ENCODE measurements at places on chromosomes 6 and 20.
A peak's percentile ranks its signal among the peaks of the same experiment; 100 is the strongest.

GRCh38 chr6:141347086-141347485, 785.6 kb upstream of the GJE1 start:
- no peak for DNase-seq

- DNase-seq: no peak
Observed at GRCh38 chr6:92169506-92169905, 1249.9 kb downstream of the EPHA7 start.

DNA sequence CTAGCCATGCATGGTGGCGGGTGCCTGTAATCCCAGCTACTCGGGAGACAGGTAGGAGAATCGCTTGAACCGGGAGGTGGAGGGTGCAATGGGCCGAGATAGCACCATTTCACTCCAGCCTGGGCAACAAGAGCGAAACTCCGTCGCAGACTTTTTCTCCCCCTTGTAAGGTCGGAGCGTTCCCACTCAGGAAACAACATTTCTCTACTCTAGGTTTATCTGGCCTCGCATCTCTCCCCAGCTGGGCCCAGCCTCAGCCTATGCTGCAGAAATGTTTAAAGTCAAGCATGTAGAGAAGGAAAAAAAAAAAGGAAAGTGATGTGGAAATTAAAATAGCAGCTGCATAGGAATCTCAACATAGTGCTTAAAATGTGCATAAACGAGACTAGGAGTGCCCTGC, 172.3 kb downstream of the TRIM27 start:
- DNase-seq: no peak

- DNase-seq: no peak
Observed at GRCh38 chr6:139486476-139486799, 112.0 kb upstream of the CITED2 start.

DNA sequence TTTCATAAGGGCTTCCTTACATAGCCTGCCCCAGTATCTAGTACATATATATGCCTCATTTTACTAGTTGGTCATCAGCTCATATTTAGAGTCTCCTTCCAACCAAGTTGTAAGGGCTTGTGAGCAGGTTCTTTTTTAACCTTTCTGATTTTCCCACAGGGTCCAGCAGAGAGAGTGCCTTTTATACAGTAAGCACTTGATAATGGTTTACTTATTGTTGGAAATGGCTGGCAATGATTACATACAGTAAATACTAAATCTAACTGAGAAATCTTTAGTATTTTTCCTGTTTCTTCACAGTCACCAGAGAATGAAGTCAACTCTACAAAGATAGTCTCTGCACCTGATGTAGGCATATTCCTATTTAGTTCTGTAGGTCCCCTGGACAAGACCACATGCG, 135.1 kb upstream of the B3GAT2 start:
- DNase-seq: no peak

DNA sequence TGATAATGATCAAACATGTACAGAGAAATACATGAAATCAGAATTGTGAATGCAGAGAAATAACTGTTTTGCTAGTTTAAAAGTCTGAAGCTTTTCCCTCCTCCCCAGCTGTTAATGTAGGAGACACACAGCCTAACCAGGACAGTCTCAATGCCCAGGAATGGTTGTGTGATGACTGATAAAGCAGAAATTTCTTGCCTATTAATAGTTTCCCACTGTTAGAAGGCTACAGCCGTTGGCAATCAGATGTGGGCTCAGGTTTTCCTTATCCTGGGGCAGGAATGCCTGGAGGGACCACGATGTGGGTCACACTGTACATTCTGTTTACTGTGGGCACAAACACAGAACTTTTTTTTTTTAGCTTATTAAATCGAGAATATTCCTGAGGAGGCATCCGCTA, 1.9 kb downstream of the PPP1R3D start:
- peak; percentile 79 for DNase-seq

GRCh38 chr6:127737768-127738167, 160.8 kb downstream of the C6orf58 start:
- peak; percentile 11 for DNase-seq

DNA sequence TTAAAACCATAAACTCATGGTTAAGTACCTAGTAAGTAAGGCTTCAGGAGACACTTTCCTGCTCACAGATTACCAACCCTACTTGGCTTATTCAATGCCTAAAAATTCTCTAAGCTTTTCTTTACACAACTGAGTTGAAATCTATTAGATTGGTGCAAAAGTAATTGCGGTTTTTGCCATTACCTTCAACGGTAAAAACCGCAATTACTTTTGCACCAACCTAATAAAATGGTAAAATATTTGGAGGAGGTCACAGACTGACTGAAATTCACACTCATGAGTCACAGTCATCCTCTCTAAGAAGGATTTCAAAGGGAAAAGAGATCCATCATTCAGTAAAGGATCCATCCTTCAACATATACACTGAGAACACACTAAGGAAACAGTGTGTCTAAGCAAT, 25.9 kb downstream of the PKHD1 start:
- no peak for DNase-seq

GRCh38 chr6:154156135-154156896, 117.3 kb downstream of the OPRM1 start:
- peak; percentile 30 for DNase-seq

GRCh38 chr20:56322681-56323080, 36.1 kb upstream of the FAM210B start:
- no peak for DNase-seq

- no peak for DNase-seq
Observed at GRCh38 chr20:35174458-35175216, 2.8 kb downstream of the PROCR start.

- no peak for DNase-seq
Observed at GRCh38 chr6:16966791-16967469, 134.9 kb upstream of the STMND1 start.

DNA sequence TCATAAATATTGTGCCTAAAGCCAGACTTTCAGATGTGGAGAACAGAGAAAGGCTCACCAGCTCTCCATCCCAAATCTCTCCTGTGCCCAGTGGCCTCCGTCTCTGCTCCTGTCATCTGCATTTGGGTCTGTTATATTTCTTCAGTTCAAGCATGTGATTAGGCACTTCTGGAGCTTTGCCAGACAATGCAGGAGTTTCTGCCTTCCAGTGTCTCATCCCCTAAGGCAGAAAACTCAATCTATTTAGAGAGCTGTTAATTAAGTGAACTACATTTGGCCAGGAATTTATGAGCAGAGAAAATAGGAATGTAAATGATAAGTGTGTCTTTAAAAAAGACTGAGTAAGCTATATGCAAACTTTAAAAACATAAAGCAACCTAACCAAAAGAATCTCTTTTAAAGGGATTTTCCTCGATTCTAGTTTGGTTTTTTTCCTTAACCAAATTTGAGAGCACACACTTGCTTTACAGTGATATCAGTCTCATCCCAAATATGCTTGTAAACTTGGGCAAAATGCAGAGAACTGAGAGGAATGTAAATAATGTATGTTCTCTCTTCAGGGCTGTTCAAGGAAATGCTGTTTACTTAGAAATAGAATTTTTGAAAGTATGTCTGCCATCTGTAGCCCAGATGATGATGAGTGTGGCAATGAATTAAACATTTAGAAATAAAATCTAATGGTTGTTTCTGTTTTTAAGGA, 113.9 kb downstream of the ELOVL4 start:
- peak; percentile 35 for DNase-seq

- no peak for DNase-seq
Observed at GRCh38 chr6:13681305-13682061, 30.2 kb downstream of the RANBP9 start.

DNA sequence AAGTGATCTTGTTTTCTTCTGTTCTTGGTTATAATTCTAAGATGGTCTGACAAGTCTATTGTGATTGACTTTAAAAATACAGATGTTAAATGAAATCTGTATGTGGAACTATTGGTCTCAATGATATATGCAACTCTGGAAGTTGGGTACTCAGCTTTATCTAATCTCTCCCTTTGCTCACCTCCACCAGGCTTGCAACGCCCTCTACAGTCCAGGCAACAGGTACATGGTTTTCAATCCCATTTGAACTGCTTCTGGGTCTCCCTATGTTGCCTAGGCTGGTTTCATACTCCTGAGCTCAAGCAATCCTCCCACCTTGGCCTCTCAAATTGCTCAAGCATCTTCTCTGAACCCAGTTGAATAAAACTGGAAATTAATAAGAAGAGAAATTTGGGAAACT, 25.6 kb upstream of the HLA-DQB1 start:
- DNase-seq: no peak

DNA sequence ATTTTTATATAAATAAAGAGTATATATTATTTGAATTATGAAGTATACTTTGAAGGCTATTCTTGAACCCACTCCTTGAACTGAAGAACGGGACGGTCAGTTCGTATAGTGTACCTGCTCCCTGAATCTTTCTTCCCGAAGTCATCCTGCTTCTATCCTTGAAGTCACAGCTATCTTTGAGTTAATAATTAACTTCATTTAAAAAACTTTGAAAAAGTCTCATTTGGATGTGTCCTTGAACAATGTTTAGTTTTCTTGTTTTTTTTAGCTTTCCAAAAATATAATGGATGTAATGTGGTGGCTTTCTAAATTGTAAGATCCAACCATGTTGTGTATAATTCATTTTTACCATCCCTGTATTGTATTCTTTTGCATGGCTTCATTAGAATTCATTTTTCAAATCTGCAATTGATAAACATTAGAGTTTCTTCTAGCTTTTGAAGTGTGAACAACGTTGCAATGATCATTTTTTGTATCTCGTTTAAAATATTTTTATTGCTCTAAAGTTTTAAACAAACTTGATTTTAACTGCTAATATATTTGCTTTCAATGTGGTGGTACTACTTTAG, 94.4 kb downstream of the NCOA3 start:
- DNase-seq: no peak

DNA sequence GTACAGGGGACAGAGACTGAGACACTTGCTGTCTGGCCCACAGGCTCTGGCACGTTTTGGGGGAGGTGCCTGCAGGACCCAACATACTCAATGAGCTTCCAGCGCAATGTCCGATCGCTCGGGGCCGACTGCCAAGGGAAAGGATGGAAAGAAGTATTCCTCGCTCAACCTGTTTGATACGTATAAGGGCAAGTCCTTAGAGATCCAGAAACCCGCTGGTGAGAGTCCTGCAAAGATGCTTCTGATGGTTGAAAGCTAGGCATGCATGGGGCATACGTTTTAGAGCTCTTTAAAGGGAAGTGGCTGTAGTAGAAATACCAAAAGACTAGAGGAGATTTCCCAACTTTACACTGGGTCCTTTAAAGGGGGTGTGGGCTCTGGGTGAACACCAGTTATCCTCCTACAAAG, 2.2 kb downstream of the PRRC2A start:
- DNase-seq: no peak

DNA sequence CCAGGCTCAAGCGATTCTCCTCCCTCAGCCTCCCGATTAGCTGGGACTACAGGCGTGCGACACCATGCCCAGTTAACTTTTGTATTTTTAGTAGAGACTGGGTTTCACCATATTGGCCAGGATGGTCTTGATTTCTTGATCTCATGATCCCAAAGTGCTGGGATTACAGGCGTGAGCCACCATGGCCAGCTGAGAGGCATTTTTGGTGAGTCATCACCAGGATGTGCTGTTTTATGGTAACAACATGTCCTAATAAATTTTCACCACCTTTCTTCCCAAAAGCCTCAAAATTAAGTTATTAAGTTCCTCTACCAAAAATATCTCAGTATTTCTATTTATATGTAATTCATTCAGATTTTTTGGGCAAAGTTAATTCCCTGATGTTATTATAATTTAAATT, 53.5 kb downstream of the COL21A1 start:
- peak; percentile 42 for DNase-seq

- no peak for DNase-seq
Observed at GRCh38 chr20:47748823-47749222, 36.5 kb downstream of the SULF2 start.

GRCh38 chr6:12899046-12899833, 182.7 kb downstream of the PHACTR1 start:
- no peak for DNase-seq

GRCh38 chr6:32153564-32154513, at the start of gene PPT2:
Gene PPT2 (plus strand): TSS chr6:32154141. CDS start chr6:32154595, 454 bp downstream.
- peak; percentile 93 for DNase-seq

GRCh38 chr20:63537525-63538203, 488 bp upstream of the PTK6 start:
- DNase-seq: peak; percentile 73

DNA sequence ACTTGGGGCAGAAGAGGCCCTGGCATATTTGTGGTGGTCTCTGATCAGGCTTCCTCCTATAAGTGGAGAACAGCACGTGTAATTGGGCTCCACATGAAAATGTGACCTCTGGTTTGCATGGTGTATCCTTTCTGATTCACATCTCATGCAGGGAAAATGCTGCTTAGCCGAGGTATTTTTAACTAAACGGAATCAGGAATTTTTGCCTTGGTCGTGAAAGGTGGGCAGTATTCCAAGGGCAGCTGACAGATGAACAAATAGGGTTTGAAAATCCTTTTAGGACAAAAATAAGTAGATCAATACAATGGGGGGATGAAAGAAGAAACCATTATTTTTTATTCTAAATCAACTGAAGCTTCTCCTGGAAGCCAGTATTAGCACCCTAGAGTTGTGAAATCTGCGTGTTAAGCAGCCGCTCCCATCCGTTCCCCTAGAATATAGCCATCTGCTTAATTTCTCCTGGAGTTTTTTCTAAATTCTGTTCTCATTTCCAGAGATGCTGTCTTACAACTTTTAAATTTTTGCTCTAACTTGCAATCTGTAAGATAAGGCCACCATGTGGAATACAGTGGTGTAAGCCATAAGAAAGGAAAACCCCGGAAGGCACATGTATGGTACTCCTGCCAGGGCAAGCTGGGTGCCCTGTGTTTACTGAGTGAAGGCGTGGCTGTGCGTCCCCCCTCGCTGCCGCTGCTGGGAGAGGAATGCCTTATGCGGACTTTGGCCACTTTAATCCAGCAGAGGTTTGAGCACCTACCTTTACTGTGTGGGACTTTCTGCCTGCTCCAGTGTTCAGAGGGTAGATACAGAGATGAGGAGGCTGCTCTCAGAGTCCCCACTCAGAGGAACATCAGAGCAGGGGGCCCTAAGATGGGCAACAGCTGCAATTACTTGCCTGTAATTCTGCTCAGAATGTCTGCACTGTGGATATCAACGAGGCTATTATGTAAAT, 52.4 kb downstream of the SYNJ2 start:
- peak; percentile 20 for DNase-seq

- DNase-seq: no peak
Observed at GRCh38 chr20:8867038-8867740, 201.7 kb upstream of the PLCB4 start.

GRCh38 chr6:116278854-116279231, 887 bp downstream of the TSPYL1 start:
- DNase-seq: peak; percentile 24

- DNase-seq: no peak
Observed at GRCh38 chr6:43355862-43356590, 13.4 kb downstream of the ZNF318 start.

GRCh38 chr20:40757087-40757486, 68.1 kb upstream of the MAFB start:
- no peak for DNase-seq

GRCh38 chr20:1001116-1001515, 995 bp downstream of the RSPO4 start:
- no peak for DNase-seq

Measured in fibroblast of skin of back (primary cell).